NCI-H1417 treated with DMSO at 0.1 percent for 48 hours (cell line): ENCODE measurements at places on chromosomes 12 and 14.

DNA sequence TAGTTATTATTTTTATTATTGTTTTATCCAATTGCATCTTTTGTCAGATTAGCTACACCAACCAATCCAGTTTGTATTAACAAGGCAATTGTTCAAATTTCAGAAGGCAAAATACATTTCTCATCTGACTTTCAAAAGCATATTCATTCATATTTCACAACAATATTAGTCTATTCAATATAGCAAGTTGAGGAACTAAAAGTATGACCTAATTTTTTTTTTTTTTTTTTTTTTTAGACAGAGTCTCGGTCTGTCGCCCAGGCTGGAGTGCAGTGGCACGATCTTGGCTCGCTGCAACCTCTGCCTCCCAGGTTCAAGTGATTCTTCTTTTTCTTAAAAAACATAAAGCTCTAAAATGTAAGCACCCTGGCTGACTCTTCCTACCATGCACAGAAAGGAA lies 17.3 kb downstream of the COX14 start:
- no peak for DNase-seq

DNA sequence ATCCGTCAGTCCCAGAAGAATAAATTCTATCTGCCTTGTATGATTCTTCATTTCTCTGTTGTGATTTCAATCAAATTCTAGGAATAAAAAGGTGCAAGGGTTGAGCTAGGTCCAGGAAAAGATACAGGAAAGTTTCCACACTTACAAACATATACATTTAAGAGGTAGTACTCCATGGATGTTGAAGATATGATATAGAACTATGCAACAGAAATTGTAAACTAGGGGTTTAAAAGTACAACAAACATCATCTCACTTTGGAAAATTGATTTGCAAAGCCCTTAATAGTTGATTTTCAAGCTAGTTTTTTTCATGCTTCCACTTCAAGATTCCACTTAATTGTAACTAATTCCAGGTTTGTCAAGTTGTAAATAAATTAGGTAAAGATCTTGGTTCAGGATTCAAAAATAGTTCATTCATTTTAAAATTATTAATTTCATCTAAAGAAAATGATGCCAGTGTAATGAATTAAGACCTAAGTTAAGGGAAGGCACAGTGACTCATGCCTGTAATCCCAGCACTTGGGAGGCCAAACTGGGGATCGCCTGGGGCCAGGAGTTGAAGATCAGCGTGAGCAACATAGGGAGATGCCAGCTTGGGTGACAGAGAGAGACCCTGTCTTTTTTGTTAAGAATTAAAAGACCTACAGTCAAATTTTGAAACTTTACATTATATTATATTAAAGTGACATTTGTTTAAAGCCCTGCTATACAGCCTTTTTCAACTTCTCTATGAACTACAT lies at the start of gene OR6C70:
OR6C70 (minus strand) TSS at position 51 of the 742 bp plus-strand sequence; CDS start at position 51, 0 bp downstream.
- DNase-seq: no peak

GRCh38 chr12:101714877-101715444 lies 17.5 kb downstream of the CHPT1 start:
- DNase-seq: no peak

- DNase-seq: peak; percentile 91
These were observed 7.3 kb downstream of the AKT1 start for GRCh38 chr14:104788161-104788818.

DNA sequence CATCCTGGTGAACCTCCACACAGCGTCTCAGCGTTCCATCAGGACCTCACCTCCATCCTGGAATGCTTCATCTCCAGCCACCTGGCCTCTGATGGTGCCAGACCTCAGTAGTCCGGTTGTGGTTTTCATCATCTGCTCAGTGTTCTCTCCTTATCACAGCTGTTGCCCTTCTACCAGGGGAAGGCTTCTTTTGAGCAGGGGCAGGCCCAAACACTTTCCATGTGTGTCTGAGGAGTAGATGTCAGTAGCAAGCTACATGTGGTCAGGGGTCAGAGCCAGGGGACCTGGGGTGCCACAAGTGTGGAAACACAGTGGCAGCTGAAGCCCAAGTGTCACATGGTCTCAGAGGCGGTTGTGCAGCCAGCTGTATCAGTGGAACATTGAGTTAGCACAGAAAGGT lies 30.2 kb upstream of the FGD4 start:
- no peak for DNase-seq

- DNase-seq: no peak
These were observed 25.8 kb upstream of the PLXNC1 start for GRCh38 chr12:94122591-94122990.

GRCh38 chr14:36817071-36817930 lies 155.6 kb downstream of the PAX9 start:
- no peak for DNase-seq

DNA sequence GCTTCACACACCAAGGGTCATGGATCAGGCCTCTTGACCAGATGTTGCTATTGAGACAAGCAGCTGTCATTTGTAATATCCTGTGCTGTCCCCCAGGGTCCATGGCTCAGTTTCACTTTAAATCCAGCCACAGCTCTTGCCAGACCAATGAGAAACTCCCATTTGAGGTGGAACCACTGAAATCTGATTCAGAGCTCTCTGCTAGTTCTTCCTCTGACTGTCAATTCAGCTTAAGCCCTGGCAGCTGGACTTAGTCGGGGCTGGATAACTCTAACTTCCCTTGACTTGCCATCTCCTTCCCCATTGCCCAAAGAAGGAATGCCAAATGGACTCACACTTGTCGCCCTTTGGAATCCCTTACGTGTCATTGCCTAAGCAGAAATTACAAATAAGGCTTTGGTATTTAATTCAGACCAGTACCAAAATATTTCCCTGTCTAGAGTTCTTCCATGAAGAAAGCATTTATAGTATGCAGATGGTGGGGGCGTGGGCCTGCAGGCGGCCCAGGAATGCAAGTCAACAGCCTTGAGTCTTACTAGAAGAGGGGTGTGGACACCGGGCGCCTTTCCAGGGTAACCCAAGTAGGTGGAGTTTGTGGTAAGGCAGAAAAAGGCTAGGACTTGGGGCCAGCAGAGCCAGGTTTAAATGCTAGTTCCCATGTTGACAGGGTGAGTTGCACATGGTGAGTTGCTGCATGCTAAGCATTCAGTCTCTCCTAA lies 96.9 kb upstream of the TMPO start:
- no peak for DNase-seq

DNA sequence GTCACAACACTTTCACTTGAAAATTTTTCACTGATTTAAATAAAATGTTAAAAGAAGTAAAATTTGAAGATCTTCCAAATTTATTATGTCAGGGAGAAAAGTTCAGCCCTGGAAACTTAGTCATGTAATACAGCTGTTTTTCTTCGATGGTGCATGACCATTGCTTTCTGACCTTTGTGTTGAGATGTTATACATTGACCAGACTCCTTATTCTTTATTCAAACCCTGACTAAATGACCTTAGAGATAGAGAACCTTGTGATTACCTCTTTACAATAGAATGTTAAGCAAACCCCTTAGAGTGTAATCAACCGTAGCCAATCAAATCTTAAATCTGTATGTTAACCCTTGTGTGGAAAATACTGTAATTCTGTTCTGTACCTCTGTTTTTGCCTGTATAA lies 34.5 kb downstream of the PLCZ1 start:
- no peak for DNase-seq

- DNase-seq: no peak
These were observed 140.7 kb upstream of the PWP1 start for GRCh38 chr12:107544937-107545336.

GRCh38 chr12:41438854-41439541 lies 250.9 kb downstream of the PDZRN4 start:
- DNase-seq: no peak

- no peak for DNase-seq
These were observed 438.9 kb downstream of the ADAMTS20 start for GRCh38 chr12:43113135-43113534.

GRCh38 chr12:591167-592023 lies 71.8 kb downstream of the NINJ2 start:
- no peak for DNase-seq

DNA sequence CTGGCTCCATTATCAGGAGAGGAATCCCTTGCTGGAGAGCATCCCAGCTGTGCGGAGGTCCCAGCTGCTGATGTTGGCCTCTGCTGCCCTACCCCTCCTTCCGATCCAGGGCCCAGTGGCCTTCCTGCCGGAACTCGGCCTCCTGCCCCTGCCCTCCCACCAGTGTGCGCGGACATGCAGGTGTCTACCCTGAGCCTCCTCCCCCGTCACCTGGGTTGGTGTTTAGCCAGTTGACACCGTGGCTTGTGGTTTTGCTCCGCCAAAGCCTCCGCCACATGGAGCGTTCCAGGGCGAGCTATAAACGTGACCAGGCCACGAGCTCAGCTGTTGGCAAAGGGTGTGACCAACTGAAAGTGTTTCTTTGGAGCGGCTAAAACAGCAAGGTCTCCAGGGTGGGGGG lies 1104.3 kb downstream of the BCL11B start:
- DNase-seq: no peak

DNA sequence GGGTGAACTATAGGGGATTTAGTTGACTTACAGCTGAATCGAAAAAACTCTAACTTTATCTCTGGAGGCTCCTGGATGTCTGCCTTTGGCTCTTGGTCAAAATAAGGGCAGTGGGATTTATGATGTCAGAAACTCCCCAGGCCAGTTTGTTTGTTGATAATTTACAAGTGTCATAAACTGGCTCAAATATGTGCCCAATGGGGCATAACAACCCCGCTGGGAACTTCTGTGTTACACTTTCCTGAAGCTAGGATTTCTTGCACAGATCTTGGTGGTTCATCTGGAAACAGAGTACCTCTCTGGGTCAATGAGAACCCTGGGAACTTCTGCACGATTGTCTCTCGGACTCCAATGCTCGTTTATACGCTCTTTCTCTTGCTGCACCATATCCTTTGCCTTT lies 58.7 kb upstream of the MUCL1 start:
- no peak for DNase-seq

GRCh38 chr14:73418227-73418626 lies 40.1 kb downstream of the NUMB start:
- DNase-seq: no peak

DNA sequence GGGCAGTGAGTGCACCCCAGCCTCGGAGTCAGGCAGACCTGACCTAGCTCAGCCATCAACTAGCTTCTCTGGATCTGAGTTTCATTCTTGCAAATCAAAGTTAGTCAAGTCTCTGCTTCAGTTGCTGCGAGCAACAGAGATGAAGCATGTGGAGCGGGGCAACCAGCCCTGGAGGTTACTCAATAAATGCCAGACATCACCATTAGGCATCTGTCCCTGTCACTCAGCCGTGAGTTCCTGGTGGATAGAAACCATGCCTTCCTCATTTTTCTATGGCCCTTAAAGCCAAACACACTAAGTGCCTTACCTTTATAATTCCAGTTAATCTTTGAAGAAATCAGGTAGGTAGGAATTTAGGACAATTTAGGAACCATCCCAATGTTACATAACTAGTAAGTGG lies 19.3 kb downstream of the RFX4 start:
- no peak for DNase-seq

DNA sequence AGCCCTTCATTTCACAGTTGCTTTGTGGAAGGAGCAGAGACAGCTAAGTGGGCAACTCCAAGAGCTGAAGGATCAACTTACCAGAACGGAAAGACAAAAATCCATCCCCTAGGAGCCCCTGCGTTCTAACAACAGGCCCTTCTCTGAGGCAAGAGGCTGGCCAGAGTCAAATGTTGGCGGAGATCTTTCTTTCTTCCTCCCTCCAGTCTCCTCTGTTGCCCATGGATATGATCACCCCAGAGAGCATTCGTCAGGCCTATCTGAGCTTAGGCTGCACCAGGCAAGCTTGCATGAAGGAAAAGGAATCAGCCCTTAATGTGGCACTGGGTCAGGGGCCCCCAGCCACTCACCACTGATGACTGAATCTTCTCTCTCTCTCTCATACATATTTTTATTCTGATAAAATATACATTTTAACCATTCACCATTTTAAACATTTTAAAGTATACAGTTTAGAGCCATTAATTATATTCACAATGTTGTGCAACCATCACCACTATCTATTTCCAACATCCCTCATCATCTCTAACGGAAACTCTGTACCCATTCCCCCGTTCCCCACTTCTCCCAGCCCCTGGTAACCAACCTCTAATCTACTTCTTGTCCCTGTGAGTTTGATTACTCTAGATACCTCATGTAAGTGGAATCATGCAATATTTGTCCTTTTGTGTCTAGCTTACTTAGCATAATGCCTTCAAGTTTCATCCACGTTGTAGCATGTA lies 52.9 kb upstream of the CCND2 start:
- no peak for DNase-seq

DNA sequence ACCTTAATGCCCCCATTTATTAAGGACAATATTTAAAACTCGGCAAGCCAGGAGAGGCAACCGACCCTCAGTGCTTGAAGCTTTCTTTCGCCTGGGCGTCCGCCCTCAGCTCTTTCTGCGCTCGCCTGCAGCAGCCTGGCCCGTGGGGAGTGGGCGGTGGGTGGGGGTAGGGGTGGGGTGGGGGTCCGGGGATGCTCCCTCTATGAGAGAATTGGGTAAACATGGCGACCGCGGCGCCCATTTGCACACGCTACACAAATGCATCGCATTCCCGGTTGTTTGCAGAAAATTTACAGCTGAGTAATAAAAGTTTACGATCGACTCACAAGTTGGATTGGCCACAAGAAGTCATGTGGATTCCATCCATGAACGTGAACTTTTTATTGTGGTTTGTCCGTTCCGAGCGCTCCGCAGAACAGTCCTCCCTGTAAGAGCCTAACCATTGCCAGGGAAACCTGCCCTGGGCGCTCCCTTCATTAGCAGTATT lies 7.7 kb downstream of the HOXC8 start:
- no peak for DNase-seq

DNA sequence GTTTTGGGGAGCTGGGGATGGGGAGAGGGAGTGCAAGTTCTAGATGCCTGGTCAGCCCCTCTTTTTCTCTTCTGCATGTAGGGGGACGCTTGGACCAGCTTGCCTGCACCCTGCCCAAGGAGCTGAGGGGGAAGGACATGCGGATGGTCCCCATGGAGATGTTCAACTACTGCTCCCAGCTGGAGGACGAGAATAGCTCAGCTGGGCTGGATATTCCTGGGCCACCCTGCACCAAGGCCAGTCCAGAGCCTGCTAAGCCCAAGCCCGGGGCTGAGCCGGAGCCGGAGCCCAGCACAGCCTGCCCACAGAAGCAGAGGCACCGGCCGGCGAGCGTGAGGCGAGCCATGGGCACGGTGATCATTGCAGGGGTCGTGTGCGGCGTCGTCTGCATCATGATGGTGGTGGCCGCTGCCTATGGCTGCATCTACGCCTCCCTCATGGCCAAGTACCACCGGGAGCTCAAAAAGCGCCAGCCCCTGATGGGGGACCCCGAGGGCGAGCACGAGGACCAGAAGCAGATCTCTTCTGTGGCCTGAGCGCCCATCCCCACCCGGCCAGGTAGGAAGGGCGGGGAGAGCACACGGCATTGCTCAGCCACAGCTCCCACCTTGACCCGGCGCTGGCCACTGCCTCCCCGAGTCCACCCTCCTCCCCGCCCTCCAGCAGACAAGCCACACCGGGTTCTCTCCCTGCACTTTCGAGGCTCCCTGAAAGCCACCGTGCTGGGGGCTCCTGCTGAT lies 14.0 kb downstream of the LRTM2 start:
- no peak for DNase-seq

DNA sequence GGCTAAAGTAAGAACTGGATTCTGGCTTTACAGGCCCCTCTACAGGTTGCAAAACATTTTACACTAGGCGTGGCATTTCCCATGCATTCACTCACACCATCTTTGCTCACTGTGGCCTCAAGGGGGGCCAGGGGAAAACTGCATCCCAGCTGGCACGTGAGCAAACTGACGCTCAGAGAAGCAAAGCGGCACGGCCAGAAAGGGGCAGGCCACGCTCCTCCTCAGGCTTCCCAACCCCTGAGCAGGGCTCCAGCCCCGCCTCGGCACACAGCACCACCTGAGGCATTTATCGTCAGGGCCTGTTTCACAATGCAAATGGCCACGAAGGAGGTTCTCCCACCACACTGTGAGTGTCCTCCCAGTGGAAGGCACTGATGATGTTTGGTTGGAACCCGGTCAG lies 90.8 kb downstream of the BCL11B start:
- no peak for DNase-seq

GRCh38 chr12:127729381-127729780 lies 537.6 kb upstream of the TMEM132C start:
- no peak for DNase-seq
